K562 (cell line): ENCODE measurements at places on chromosomes 7 and 10.

- no peak for DNase-seq
These were observed 31.4 kb downstream of the ARMC3 start for GRCh38 chr10:22959292-22959691.

GRCh38 chr7:825386-825785, 6.9 kb upstream of the SUN1 start:
- DNase-seq = no peak

DNA sequence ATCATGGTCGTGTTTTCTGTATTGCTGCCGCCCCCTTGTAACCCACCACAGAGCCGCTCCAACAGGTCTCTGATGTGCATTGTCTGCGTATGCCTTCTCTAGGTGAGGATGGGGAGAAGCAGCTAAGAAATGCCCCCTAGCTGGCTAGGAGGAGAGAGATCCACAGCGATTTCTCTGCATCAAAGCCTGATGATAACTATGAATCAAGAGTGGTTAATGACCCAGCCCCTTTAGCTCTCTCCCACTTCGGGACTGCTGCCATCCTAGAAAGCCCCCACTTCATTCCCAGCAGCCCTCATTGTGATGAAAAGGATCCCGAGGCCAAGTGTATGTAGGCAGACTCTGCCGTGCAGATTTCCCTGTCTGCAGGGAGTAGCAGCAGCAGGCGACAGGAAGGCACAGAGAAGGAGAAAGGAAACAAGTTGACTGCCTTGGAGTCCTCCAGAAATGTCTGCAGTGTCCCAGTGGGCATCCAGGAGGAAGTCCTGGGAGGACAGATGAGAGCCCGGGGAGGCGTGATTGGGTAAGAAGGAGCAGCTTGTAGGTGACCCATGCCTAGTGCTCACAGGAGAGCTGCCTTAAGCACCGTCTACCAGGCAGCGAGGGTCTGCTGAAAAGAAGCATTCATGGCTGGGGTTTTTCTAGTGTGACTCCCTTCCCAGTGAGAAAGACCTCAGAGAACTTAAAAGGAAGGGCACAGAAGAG, 2.9 kb downstream of the PLXNA4 start:
- DNase-seq = no peak

DNA sequence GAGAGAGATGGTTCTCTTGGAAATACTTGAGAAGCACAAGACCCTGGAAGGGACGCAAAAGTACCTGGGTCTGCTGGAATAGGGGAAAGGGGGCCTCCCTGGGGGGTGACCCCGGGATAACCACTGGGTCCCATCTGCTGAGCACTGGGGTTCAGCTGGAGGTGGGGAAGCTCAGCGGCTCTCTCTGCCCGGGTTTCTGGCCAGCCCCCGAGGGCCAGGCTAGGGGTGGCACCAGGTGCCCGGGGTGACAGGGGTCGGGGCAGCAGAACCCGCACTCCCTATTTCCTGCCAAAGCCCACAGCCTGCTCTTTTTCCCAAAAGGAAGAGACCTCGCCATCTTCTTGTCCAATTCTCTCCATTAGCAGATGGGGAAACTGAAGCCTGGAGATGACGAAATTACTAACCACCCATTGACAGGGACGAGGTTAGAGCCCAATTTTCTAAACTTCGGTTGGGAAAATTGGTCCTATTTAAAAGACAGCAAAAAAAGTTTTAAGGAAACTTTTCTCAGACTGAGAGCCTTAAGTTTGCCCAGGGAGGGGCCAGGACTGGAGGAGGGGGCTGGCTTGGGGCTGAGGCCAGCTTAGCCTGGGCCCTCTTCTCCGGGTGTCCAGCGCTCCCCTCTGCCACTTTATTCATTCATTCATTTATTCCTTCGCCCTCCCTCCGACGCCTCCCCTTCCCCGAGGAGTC, 17.8 kb upstream of the GATA3 start:
- DNase-seq = no peak

DNA sequence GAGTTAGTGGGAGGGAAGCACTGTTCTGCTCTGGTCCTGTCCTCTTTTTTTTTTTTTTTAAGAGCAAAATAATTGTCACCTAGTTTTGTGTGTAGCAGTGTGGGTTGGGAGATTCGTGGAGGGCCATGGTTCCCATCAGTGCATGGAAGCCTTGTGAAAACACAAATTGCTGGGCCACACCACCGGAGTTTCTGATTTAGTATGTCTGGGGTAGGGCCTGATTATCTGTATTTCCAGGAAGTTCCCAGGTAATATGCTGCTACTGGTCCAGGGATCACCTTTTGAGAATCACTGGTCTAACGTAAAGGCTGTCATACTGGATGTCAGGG, 191.3 kb downstream of the GATA3 start:
- no peak for DNase-seq

DNA sequence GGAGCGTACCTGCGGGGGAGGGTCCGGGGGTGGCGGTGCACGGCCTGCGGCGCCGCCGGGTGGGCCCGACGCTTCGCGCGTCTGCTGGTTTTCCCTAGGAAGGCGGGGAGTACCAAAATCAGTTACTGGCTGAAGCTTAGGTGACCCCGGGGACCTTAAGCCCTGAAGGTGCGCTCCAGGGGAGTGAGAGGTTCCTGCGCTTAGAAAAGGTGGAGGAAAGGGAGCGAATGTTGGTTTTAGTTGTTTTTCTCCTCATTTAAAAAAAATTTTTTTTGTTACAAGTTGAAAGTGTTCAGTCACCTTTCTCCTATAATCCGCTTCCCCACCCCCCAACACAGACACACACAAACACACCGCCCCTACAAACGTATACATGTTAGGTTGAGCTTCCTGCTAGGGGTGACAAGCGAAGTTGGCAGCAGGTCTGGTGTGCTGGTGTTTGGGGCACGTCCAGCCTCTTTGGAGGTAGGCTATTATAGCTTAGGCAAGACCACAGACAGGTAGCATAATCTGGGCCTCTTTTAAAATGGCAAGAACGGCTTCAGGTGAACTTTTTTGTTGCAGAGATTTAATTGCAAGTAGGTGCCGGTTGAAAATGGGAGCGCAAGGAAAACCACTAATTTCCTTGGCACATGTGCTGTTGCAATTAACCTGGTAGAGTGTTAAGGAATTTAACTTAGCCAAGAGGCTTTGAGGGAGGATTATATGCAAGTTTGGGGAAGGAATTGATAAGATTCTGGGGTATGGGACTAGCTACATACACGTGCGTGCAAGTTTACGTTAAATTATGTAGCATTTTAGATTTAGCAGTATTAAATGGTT, 945 bp downstream of the ADD3 start:
- DNase-seq = no peak

- no peak for DNase-seq
These were observed 13.1 kb downstream of the ZDHHC16 start for GRCh38 chr10:97459111-97459510.

DNA sequence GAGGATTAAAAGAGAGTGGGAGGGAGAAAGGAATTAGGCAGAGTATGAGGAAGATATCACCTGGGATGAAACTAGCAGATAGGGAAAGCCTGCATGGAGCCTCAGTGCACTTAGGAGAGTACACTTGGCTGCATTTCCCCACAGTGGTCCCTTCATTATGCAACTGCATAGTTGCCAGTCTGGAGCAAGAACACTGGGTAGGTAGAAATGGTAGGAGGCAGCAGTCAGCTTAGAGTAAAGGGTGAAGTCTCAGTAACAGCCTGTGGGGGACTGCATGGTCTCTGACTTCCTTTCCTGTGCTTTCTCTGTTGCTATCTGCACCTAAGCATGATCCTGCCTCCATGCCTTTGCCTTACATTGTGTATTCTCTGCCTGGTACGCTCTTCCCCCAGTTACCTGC, 14.0 kb upstream of the PCGF5 start:
- DNase-seq = no peak

GRCh38 chr10:25766213-25766612, 167.8 kb upstream of the MYO3A start:
- DNase-seq = no peak

DNA sequence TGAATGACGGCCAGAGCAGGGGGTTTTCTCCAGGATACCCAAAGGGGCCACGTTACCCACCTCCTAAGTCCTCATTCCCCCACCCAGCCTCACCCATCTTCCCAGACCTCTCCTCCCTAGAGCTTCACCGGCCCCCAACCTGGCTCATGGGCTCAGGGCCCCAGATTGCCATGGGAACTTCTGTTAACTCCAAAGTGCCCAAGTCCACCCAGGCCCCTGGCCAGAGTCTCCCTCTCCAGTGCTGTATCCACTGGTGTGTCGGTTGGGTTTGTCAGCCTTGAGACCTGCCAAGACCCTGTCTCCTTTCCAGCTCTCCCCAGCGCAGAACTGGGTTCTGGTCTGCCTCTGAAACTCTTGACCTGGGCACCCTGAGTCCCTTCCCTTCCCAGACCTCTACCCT, 37.1 kb upstream of the ZMIZ2 start:
- DNase-seq = peak; percentile 4

DNA sequence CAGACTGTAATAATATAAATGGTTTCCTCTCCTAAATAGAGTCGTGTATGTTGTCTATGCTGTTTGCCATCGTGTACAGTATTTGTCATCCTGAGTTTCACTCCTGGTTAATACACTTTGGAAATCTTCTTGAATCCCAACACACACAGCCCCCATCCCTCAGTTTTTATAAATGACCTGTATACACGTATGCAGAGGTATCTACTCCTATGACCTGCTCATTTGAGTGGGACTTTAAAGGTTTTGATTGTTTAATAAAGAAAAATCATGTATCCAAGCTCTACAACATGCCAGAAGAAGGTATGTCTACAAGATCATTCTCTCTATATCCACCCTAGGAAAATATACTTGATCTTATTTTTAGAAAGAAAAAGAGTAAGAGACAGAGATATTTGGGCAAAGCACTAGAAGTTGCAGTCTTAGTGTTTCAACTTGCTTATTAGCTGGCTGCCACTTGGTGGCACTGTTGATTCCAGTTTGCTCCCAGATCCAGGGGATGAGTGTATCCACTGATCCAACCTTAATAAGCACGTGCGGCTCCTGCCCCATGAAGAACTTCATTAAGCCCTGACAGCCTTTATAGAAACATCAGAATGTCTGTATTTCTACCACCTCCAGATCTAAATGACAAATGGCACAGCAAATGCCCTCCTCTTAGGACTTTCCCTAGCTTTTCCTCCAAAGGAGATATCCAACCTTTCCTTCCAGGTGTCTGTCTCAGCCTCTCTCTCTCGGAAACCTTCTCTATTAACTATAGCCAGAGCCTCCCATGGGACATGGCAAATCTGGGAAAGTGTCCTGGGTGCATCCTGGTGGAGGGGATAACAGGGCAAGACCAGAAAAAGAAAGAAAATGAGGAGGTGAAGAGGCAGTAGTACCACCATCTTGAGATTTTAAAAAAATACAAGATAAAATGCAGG, 181.6 kb upstream of the NEBL start:
- DNase-seq = peak; percentile 86

GRCh38 chr10:100982916-100983830, 4.1 kb downstream of the MRPL43 start:
- DNase-seq = no peak

GRCh38 chr7:13604178-13604577, 385.3 kb downstream of the ETV1 start:
- DNase-seq = no peak

- DNase-seq = no peak
These were observed 10.4 kb downstream of the ABLIM1 start for GRCh38 chr10:114647545-114648138.

DNA sequence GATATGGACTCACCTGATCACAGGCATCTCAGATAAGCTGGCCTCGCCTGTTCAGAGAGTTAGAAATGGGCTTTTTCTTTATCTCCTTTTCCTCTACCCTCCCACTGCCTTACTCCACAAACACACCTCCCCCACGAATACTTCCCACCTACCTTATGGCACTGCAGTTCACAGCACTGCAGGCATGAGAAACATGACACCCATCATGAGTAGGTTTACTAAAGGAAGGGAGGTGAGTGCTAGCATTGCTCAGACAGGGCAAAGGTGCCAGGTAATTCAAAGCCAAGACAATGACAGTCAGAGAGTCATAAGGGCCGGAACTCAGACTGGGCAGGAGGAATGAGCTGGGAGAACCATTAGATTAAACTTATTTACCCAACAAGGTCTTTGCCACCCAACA, 220.6 kb downstream of the FAM107B start:
- no peak for DNase-seq

DNA sequence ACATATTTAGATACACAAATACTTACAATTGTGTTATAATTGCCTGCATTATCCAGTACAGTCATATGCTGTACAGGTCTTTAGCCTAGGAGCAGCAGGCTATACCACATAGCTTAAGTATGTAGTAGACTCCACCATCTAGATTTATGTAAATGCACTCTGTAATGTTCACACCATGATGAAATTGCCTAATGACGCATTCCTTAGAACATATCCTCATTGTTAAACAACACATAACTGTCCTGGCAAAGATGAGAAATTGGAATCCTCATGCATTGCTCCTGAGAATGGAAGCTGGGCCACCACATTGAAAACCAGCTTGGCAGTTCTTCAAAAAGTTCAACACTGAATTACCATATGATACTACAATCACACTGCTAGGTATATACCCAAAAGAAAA, 1002.8 kb upstream of the CELF2 start:
- no peak for DNase-seq
